Motor neuron (in vitro differentiated cells): ENCODE measurements at places on chromosomes 3 and 15. TPM values are rescaled to one million over a fixed set of nuclear protein-coding genes. Genes with fewer than 3 reads are reported as not detected.
A peak's percentile ranks its signal among the peaks of the same experiment; 100 is the strongest.

The ZIC1 gene
- total RNA-seq: 1.4 TPM in 2 replicates

The TRPM1 gene
- 0.05 and 0.58 TPM in 2 replicates for total RNA-seq

DNA sequence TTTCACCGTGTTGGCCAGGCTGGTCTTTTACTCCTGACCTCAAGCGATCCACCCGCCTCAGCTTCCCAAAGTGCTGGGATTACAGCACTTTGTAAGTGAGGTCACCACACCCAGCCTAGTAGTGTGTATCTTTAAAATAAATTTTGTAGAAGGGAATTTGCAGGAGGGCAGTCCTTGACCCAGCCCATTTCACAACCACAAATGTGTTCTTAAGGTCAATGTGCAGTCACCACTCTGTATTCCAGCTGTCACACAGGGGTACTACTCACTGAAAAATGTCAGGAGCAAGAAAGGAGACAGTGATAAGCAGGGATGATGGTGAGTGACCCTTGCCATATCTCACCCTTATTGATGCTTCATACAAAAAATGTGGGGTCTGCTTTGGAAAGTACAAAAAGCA lies 98.5 kb downstream of the FRMD5 start:
- no peak for ATAC-seq

GRCh38 chr3:129282727-129283327 lies 4.2 kb downstream of the HMCES start:
- ATAC-seq: no peak

- ATAC-seq: peak; percentile 15
Observed at GRCh38 chr15:74240002-74240568, 4.0 kb downstream of the CCDC33 start.

GRCh38 chr3:12695112-12695511 lies 31.2 kb upstream of the RAF1 start:
- no peak for ATAC-seq
